Prostate gland (tissue), 2 donors: ENCODE measurements at places on chromosomes 1 and 21.

- no peak for DNase-seq
Measured at GRCh38 chr21:33305938-33306337, 18.8 kb upstream of the IFNAR1 start.

DNA sequence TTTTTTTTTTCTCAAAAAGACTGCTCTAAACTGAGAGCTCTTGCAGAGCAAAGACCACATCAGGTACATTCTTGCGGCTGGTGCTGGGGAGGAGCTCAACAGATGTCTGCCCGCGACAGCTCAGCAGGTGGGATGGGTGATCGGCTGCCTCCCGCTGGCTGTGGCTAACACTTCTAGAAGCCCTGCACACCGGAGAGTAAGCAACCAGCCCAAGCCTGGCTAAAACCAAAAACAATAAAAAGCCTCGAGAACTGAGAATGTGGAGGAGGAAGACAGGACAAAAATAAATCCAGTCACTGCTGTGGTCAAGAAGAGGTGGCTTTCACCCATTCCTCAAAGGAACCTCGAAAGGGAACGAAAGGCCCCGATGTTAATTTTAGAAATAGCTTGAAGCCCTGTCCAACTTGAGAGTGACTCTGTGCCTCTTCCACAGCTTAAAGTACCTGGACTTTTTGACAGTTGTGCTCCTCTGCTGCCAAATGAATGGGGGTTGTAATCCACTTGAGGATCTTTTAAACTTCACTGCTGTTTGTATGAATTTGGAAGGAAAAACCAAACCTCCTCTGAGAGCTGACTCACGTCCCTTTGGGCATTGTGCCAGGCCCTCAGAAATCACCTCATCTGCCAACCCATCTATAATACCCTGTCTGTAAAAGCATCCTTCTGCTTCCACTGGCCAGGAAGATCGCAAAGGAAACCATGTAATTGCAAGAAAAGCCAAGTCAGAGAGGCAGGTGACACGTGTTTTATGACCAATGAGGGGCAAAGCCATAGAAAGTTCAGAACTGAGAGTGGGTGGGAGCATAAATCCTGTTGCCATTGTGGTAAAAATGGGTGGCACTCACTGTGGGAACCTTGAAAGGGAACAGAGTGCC is 78.6 kb downstream of the KCNN3 start:
- no peak for DNase-seq

DNA sequence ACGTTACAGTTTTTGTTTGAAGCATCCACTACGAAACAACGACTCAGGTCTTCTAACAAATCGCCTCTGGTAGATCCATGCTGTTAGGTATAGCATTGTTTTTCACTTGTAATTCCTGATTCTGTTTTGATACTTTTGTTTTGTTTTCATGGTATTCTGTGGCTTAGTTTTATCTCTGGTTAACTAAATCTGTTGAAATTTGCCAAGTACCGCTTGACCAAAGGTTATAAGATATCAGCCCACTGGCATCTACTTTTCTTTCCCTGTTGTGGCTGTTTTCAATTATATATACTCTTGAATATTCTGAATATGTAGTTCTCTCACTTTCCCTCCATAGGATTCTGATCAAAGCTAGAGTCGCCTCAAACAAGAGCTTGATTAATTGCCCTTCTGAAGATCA is 274.8 kb upstream of the C1orf105 start:
- DNase-seq: no peak

DNA sequence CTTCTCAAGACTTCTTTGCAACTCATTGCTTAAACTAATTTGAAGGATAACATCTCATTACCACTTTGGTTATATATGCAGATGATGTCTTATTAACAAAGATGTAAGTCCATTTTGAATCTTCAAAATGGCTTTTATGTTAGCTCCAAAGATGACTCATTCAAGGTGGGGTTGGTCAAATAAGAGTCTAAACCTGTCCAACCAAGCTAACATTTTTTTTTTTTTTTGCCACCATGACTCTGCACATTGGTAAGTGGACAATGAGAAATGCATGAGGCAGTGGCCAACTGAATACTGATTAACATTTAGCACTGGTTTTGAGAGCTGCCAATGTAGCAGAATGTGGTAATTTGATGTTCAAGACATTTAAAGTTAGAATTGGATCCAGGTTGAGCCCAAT is 278 bp upstream of the KRTAP27-1 start:
- DNase-seq: no peak

- no peak for DNase-seq
Measured at GRCh38 chr21:37166733-37167132, 93.7 kb downstream of the TTC3 start.

DNA sequence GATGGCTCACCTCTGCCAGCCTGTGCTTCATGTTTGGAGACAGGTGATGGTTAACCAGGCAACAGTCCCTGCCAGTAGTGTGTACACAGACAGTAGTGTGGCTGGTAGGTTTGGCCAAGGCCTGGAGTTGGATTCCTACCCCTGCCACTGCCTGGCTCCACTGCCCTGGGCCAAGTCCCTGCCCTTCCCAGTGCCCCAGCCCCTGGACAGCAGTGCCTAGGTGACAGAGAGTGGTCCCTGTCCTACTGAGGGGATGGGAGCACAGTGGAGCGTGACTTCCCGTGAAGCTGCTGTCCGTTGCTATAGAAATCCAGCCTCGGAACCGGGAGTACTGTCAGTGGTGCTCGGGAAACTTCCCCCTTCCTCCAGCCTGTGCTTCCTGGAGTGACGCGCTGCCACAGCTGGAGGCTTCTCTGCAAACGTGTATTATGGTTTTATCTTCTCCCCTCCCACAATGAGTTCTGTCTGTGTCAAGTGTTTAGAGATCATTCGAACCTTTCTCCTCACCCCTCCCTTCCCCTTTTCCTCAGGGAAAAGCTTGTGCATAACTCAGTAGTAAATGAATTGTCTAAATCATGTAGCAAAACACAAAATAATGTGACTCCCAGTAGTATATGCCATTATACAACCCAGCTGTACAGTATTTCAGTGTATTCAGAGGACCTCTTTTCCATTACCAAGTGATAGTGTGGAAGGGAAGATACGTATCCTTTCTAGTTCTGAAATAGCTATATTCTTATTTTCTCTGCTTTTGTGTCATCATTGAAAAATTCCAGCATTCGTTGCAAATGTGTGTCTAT is 73.4 kb downstream of the GALNT2 start:
- DNase-seq: no peak

DNA sequence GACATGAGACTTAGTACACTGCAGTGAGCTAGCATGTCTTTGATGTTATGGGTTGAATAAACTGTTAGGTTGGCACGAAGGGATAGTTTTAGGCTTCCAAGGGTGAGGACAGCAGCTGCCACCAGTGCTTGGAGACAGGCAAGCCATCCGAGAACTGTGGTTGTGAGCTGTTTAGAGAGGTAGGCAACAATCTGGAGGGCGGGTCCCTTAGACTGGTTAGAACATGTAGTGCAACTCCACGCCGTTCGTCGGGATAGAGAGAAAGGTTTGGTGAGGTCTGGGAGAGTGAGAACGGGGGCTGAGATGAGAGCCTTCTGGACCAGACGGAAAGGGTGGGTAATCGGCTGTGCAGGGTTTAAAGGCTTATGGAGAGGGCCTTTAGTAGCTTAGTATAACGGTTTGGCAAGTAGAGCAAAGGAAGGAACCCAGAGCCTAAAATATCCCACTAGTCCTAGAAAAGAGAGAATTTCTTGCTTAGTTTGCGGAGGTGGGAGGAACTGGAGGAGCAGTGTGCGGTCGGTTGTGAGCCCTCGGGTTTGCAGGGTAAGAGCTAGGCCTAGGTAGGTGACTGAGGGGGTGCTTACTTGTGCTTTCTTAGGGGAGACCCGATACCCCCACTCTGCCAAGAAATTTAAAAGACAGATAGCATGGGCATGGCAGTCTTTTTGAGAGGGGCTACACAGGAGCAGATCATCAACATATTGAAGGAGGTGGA is 72.8 kb downstream of the CNST start:
- no peak for DNase-seq

DNA sequence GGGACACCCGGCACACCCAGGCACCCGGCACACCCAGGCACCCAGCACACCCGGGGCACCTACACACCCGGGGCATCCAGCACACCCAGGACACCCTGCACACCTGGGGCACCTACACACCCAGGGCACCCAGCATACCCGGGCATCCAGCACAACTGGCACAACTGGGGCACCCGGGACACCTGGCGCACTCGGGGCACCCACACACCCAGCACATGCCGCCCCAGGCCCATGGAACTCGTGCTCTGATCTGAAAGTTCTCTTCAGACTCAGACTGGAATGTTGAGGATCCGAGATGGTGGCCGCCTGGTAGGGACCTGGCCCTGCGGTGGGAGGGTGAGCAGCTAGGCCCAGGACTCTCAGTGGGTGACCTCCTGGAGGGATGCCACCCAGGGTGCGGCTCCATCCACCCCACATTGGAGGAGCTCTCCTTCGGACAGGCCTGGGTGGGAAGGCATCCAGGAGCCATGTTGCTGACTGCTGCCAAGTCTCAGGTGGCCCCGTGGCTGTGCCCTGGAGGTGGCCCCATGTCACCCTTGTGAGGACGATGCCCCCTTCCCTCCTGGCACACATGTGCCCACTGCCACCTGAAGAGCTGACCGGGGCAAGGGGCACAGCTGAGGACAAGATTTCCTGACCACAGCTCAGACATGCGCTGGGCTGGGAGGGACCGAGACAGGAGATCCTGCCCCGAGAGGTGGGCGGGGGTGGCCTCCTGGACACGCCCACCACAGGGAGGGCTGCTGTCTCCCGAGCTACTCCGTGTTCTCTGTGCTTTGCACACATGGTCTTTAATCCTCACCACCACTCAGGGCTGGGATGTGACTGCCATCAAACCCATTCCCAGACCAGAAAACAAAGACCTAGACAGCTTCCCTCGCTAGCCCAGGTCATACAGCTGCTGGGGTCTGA is 37.0 kb downstream of the UBE2G2 start:
- no peak for DNase-seq

DNA sequence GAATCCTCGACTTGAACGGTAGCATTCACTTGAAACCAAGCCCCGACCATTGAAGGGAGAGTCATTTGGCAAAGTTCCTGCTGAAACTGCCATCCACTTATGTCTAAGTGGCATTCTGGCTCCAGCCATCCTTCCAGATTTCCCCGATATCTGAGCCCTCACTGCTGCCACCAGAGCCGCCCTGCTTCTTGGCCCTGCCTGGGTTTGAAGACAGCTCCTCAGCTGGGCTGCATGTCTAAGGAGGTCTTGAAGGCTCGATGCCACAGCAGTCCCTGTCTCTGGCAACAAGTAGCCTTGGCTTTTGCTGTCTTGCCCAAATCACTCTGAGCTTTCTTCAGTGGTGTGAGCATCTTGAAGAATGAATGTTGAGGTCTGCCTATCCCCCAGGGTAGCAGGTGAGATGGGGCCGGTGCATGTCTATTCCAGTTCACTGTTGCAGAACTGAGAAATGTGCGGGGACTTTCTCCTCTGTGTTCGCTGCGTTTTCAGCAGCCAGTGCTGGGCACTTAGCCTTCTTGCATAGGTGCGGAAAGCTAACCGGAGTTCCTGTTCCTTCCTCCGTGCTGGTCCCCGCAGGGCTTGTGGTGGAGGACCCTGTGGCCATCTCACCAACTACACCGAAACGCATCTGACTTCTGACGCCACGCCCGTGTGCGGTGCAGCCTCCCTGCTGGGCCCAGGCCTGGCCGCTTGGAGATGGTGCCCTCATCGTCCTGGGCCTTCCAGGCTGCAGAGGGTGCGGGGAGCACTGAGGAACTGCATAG is 29.2 kb downstream of the MAN1C1 start:
- no peak for DNase-seq

DNA sequence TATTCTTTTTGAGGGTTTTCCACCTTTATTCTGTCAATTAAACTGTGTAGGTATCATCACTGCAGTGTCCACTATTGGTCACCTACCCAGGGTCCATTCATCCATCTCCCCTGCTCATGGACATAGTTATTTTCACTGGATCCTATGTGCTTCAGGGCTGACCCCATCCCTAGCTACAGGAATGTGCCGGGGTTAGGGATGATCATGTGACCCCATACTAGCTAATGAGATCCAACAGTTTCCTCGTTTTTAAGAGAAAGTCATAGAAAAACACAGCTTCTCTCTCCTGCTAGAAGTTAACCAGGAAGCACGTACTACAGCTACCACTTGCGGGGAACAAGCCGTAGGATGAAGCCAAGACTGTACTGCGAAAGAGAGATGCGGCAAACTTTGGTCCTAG is 19.6 kb downstream of the PTGER3 start:
- DNase-seq: no peak

GRCh38 chr1:157399984-157400382 is 152.3 kb downstream of the FCRL5 start:
- DNase-seq: no peak

GRCh38 chr1:200438911-200439310 is 29.1 kb upstream of the ZNF281 start:
- DNase-seq: no peak
